ENCODE measurements at places on chromosomes 3 and 15. TPM values are rescaled to one million over a fixed set of nuclear protein-coding genes. Genes with fewer than 3 reads are reported as not detected.

- no peak overlapping the region for H3K4me3 ChIP-seq
- H3K27me3 ChIP-seq, result no peaks in the 10 kb centered on the region
- peaks cover 15% of the 10 kb centered on the region for H3K36me3 ChIP-seq
- H3K4me1 ChIP-seq, result no peaks in the 10 kb centered on the region
- no peak overlapping the region for H3K27ac ChIP-seq
- no peak for DNase-seq
Observed at GRCh38 chr3:72839057-72839456, 9.2 kb downstream of the SHQ1 start.

DNA sequence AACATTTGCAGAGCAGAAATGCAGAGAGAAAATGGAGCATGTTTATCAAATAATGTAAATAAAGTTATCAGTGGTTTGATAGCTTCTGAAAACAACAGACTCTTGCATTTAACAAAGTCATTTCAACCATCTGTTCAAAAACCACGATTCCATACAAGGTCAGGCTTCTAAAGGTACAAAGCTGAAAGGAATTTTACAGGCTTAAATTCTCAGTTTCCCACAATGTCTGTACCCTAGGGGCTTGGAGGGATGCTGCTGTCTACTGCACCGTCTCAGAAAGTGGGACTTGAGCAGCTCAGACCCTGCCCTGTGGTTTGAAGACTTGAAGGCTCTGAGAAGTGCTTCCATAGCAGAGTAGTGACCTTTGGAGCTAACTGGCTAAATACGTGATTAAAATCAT, 30.4 kb upstream of the TM4SF1 start:
- no peak overlapping the region for H3K4me3 ChIP-seq
- H3K27me3 ChIP-seq, result no peaks in the 10 kb centered on the region
- H3K27ac ChIP-seq, result no peak overlapping the region
- H3K4me1 ChIP-seq, result peaks cover 8% of the 10 kb centered on the region

- H3K4me3 ChIP-seq, result no peak overlapping the region
- no peaks in the 10 kb centered on the region for H3K36me3 ChIP-seq
- H3K27me3 ChIP-seq, result peaks cover 8% of the 10 kb centered on the region
- no peak for DNase-seq
Observed at GRCh38 chr15:33735143-33735542, 233.2 kb upstream of the CHRM5 start.

DNA sequence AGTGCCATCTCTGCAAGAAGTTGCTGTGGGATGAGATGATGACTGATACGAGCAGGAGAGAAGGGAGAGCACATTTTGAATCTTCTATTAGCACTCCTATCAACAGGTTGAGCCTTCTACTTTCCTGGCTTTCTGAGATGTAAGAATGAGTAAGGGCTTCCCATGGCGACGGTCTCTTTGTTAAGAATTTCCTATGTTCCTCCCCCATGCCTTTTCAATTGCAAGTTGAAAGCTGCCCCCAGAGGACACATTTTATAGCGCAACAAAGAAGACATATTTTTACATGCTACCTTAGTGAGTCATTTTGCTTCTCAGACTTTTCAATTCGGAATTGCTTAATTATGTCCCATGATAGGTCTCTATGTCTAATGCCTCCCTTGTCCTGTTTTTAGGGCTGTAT, 71.3 kb upstream of the LRTM1 start:
- H3K4me3 ChIP-seq, result no peak overlapping the region
- H3K36me3 ChIP-seq, result no peaks in the 10 kb centered on the region

GRCh38 chr3:24521420-24522145, 26.9 kb upstream of the THRB start:
- H3K4me1 ChIP-seq, result no peaks in the 10 kb centered on the region
- peak overlapping the region; percentile 57 for H3K4me3 ChIP-seq
- H3K27ac ChIP-seq, result no peak overlapping the region
- peak; percentile 23 for DNase-seq
- peaks cover 23% of the 10 kb centered on the region for H3K27me3 ChIP-seq

GRCh38 chr3:171213907-171214306, 187.4 kb upstream of the SLC2A2 start:
- no peaks in the 10 kb centered on the region for H3K4me1 ChIP-seq
- no peak overlapping the region for H3K4me3 ChIP-seq
- H3K27ac ChIP-seq, result no peak overlapping the region
- H3K36me3 ChIP-seq, result no peaks in the 10 kb centered on the region

GRCh38 chr3:141661229-141662196, 76.6 kb upstream of the RNF7 start:
- H3K36me3 ChIP-seq, result no peaks in the 10 kb centered on the region
- peaks cover 16% of the 10 kb centered on the region for H3K4me1 ChIP-seq
- H3K4me3 ChIP-seq, result no peak overlapping the region
- no peak overlapping the region for H3K27ac ChIP-seq
- no peak for DNase-seq

DNA sequence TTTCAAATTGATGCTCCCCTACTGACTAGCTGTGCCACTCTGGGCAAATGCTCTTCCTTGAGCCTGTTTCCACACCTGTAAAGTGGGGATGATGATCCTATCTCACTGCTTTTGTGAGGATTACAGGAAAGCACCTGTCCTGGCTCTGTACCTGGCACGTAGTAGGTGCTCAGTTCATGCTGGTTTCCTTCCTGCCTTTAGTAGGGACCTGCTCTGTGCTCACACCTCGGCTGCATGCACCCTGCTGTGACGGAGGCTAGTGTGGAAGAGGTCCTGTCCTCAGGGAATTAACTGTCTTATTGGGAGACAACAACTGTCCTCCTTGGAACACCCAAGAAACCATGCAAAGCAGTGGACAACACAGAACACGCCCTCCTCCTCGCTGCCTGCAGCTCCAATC, 61.8 kb downstream of the RPL39L start:
- no peak overlapping the region for H3K4me3 ChIP-seq
- no peaks in the 10 kb centered on the region for H3K36me3 ChIP-seq
- no peak for DNase-seq
- no peaks in the 10 kb centered on the region for H3K27me3 ChIP-seq
- no peaks in the 10 kb centered on the region for H3K4me1 ChIP-seq

DNA sequence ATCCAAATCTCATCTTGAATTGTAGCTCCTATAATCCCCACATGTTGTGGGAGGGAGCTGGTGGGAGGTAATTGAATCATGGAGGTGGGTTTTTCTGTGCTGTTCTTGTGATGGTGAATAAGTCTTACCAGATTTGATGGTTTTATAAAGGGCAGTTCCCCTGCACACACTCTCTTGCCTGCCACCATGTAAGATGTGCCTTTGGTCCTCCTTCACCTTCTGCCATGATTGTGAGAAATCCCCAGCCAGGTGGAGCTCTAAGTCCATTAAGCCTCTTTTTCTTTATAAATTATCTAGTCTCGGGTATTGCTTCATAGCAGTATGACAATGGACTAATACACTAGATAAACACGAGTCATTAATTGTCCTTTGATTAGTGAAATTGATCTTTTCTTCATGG, 214.5 kb upstream of the CFAP20DC start:
- H3K4me1 ChIP-seq, result no peaks in the 10 kb centered on the region
- no peak overlapping the region for H3K4me3 ChIP-seq
- no peak for DNase-seq
- no peaks in the 10 kb centered on the region for H3K36me3 ChIP-seq
- H3K27ac ChIP-seq, result no peak overlapping the region

DNA sequence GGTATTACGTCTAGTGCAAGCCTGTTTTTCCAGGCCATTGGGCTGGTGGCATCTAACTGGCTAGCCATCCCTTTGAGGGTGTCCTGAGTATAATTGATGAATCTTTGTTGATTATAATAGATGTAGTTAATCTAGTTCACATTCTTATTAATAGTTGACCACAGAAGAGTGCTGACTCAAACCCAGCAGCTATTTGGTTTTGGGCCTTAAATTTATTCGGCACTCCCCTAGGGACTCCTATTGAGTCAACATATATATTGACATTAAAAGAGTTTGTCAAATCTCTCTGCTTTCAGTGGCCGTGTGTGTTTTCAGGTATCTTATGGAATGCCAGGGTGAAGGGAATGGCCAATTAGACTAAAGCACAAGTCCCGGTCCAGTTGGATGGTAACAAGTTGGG, 19.7 kb downstream of the ARL8B start:
- H3K36me3 ChIP-seq, result no peaks in the 10 kb centered on the region
- peaks cover 12% of the 10 kb centered on the region for H3K4me1 ChIP-seq
- no peak overlapping the region for H3K27ac ChIP-seq
- H3K27me3 ChIP-seq, result no peaks in the 10 kb centered on the region
- no peak for DNase-seq

DNA sequence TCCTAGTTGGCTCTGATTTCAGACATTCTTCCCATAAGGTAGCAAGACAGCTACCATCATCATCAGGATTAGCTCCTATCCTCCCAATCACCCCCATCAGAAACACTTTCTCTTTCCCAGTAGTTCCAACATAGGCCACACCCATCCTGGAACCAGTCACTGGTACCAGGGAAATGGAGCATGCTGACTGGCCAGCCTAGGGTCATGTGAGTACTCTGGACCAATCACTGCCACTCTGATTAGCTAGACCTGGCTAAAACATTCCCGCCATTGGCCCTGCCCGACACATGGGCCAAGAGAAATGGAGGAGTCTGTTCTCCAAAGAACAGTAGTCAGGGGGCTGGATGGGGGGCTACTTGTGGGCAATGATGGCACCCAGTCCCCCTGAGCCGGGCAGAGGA, 12.4 kb downstream of the EFCC1 start:
- H3K4me1 ChIP-seq, result no peaks in the 10 kb centered on the region
- H3K27me3 ChIP-seq, result peaks cover 3% of the 10 kb centered on the region
- H3K27ac ChIP-seq, result no peak overlapping the region
- H3K36me3 ChIP-seq, result no peaks in the 10 kb centered on the region

DNA sequence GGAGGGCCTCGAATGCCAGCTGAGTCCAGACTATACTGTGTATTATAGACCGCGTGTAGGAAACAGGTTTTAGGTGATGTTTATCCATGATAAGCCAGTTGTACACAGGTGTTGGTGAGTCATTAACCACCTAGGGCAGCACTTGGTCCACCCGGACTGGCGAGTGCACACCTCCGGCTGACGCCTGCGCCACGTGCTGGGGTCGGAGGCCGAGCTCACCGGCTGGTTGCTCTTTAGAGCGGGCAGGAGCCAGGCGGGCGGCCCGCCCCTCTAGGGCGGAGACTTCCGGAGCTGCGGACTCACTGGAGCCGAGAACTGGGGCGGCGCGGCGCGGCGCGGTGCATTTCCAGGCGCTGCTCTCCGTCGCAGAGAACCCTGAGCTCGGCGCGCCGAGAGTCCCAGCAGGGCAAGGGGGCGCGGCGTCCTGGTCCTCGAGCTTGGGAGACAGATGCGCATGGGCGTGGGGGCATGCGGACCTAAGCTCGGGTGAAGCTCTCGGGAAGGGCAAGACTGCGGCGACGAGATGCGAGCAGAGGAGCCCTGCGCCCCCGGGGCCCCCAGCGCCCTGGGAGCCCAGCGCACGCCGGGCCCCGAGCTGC, at the start of gene ESYT3:
TSS of gene ESYT3 (plus strand) at position 341 of the 599 bp plus-strand sequence. CDS start at position 524, 183 bp downstream.
- peak; percentile 36 for DNase-seq
- H3K36me3 ChIP-seq, result no peaks in the 10 kb centered on the region
- H3K4me3 ChIP-seq, result peak within 1 kb of the TSS; percentile 54
- H3K4me1 ChIP-seq, result peaks cover 12% of the 10 kb centered on the region
- no peak within 1 kb of the TSS for H3K27ac ChIP-seq
- H3K27me3 ChIP-seq, result peaks cover 47% of the 10 kb centered on the region

GRCh38 chr3:63354160-63354559, 76.1 kb downstream of the SYNPR start:
- H3K36me3 ChIP-seq, result no peaks in the 10 kb centered on the region
- no peaks in the 10 kb centered on the region for H3K27me3 ChIP-seq
- no peak overlapping the region for H3K4me3 ChIP-seq
- no peak overlapping the region for H3K27ac ChIP-seq
- DNase-seq, result peak; percentile 25

DNA sequence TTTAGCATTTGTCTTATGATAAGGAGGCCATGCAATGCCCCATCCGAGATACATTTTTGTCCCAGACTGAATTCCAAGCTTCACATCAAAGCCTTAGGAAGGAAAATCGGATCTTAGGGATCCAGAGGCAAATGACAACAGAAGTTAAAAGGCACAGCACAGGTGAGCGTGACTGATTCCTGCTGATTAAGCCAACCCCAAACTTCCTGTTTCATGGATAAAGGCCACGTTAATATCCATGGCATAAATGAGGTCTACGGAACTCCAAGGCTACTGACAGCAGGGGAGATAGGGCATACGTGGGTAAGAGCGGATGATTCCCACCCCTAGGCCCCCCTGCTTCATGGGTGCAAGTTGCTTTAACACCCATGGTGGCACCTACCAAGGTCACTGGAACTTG, 471.6 kb downstream of the FHIT start:
- no peaks in the 10 kb centered on the region for H3K27me3 ChIP-seq
- H3K27ac ChIP-seq, result no peak overlapping the region
- H3K4me1 ChIP-seq, result no peaks in the 10 kb centered on the region
- H3K36me3 ChIP-seq, result no peaks in the 10 kb centered on the region
- H3K4me3 ChIP-seq, result no peak overlapping the region

DNA sequence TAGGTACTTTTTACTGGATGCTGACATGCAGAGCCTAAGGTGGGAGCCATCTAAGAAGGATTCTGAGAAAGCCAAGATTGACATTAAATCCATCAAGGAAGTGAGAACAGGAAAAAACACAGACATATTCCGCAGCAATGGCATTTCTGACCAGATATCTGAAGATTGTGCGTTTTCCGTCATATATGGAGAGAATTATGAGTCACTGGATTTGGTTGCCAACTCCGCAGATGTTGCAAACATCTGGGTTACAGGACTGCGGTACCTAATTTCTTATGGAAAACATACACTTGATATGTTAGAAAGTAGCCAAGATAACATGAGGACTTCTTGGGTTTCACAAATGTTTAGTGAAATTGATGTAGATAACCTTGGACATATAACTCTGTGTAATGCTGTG, 125.1 kb downstream of the PLCL2 start:
- no peaks in the 10 kb centered on the region for H3K4me1 ChIP-seq
- no peaks in the 10 kb centered on the region for H3K27me3 ChIP-seq
- H3K27ac ChIP-seq, result no peak overlapping the region
- DNase-seq, result no peak
- no peak overlapping the region for H3K4me3 ChIP-seq
- H3K36me3 ChIP-seq, result no peaks in the 10 kb centered on the region

DNA sequence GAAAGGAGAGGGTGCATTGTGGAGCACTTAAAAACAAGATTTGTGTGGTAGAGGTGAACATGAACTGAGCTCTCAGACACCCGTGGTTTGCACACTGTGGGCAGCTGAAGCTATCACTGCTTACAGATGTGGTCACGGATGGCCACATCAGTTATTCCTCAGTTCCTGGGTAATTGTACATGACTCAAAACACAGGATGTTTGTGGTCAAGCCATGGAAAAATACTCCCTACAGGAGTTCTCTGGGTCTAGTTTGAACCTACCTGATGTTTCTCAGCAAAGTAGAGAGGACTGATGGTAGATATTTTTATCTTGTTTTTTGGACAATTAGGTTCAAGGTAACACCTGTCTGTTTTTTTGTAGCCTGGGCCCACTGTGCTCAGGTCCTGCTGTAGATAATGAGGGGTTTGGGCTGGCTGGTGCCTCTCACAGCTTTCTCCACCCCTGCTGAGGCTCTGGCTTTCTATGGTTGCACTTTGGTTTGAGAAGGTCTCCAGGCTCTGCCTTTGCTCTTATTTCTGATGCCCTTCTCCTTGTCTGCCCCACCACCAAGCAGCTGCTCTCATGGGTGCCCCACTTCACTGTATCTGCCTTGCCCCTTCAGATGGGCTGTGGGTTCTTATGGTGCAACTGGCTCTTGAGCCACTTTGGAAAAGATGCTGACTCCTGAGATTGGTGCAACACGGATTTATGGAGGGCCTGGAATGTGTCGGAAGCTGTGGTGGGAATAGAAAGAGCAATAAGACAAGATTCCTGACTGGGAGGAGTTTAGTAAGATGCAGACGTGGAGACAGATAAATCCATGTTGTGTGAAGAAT, 40.1 kb downstream of the CDCP1 start:
- H3K4me3 ChIP-seq, result no peak overlapping the region
- peak; percentile 94 for DNase-seq
- H3K4me1 ChIP-seq, result peaks cover 31% of the 10 kb centered on the region

Gene TRH
- not detected for total RNA-seq

Gene CCDC39
- not detected for total RNA-seq

Gene GOLGA8J
- total RNA-seq, result 0.67 TPM

Gene HDC
- total RNA-seq, result not detected

Gene XCR1
- not detected for total RNA-seq

Gene HSPBAP1
- 4.3 TPM for total RNA-seq
